ENCODE measurements at places on chromosomes 3 and 15.

GRCh38 chr15:71654042-71654719 is 156.2 kb upstream of the NR2E3 start:
- no peaks in the 10 kb centered on the region for H3K4me1 ChIP-seq
- DNase-seq: no peak
- H3K27ac ChIP-seq: no peak overlapping the region
- no peak overlapping the region for H3K4me3 ChIP-seq
- no peaks in the 10 kb centered on the region for H3K36me3 ChIP-seq

- no peak overlapping the region for H3K27ac ChIP-seq
- peaks cover 31% of the 10 kb centered on the region for H3K27me3 ChIP-seq
- no peak for DNase-seq
- H3K4me3 ChIP-seq: peak overlapping the region; percentile 78
- no peaks in the 10 kb centered on the region for H3K36me3 ChIP-seq
Measured at GRCh38 chr3:129343643-129344360, 65.1 kb downstream of the HMCES start.

DNA sequence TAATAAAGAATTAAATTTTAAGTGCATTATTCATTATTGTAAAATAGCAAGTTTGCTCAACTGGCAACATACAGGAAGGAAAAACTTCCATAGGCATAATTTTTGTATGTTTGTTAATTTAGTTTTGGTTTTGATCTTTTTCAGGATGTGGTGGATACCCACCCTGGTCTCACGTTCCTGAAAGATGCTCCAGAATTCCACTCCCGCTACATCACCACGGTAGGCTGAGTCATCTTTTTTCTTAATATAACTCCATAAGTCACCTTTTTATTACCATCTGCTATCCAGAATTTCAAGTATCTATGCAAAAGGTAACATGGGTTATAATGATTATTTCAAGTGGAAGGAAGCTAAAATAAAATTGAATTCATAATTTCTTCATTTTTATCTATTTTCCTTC is 104.8 kb downstream of the PPP2R3A start:
- no peaks in the 10 kb centered on the region for H3K27me3 ChIP-seq
- H3K27ac ChIP-seq: no peak overlapping the region
- H3K4me3 ChIP-seq: no peak overlapping the region
- no peak for DNase-seq
- no peaks in the 10 kb centered on the region for H3K36me3 ChIP-seq

DNA sequence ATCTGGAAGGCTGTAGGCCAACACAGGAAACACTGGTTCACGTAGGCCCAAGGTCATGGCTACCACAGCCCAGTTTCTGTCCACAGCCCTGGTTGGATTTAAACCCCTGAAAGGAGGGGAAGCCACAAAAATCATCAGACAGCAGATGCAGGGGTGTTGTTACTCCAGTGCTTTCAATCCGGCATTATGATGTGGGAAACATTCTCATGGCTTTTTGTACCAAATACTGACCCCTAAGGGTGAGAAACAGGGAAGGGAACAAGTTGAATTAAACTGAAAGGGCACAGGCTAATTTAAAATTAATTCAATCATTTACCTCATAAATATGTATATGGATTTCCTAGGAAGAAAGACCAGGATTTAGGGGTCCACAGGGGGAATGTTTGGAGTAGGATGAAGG is 375.6 kb downstream of the CTNNB1 start:
- H3K4me1 ChIP-seq: peaks cover 11% of the 10 kb centered on the region
- no peak overlapping the region for H3K4me3 ChIP-seq
- peaks cover 8% of the 10 kb centered on the region for H3K36me3 ChIP-seq
- H3K27me3 ChIP-seq: no peaks in the 10 kb centered on the region
- no peak for DNase-seq

- H3K36me3 ChIP-seq: peaks cover 8% of the 10 kb centered on the region
- H3K4me3 ChIP-seq: no peak overlapping the region
- DNase-seq: no peak
- H3K27me3 ChIP-seq: no peaks in the 10 kb centered on the region
Measured at GRCh38 chr3:40427045-40427669, 30.0 kb upstream of the RPL14 start.

DNA sequence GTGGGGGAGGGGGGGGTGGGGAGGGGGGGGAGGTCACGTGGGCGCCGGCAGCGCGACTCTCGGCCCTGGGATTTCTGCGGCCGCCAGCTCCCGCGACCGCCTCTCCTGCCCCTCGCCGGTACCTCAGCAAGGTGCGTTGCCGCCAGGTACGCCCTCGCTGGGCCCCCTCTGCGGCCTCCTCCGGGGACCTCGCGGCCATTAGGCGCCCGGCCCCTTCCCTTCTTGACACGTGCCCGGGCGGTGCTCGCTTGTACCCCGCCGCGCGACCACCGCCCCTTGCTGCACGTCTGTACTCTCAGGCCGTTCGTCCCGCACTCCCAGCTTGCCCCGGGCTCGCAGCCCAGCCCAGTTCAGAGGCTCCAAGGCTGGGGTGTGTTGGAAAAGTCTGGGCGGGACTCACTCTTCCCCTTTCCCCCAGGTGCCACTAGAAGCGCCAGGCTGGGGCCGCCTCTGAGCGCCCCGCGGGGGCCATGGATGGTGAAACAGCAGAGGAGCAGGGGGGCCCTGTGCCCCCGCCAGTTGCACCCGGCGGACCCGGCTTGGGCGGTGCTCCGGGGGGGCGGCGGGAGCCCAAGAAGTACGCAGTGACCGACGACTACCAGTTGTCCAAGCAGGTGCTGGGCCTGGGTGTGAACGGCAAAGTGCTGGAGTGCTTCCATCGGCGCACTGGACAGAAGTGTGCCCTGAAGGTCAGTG is at the start of gene MAPKAPK3:
Gene MAPKAPK3 (plus strand): TSS at position 56 of the 696 bp plus-strand sequence. CDS start 415 bp downstream, at position 471.
- H3K36me3 ChIP-seq: peaks cover 15% of the 10 kb centered on the region
- H3K27me3 ChIP-seq: no peaks in the 10 kb centered on the region
- peak within 1 kb of the TSS; percentile 94 for H3K27ac ChIP-seq
- peaks cover 50% of the 10 kb centered on the region for H3K4me1 ChIP-seq

GRCh38 chr3:27085829-27086730 is 283.1 kb downstream of the NEK10 start:
- no peak overlapping the region for H3K4me3 ChIP-seq
- no peaks in the 10 kb centered on the region for H3K36me3 ChIP-seq
- DNase-seq: no peak
- H3K27ac ChIP-seq: no peak overlapping the region
- peaks cover 4% of the 10 kb centered on the region for H3K27me3 ChIP-seq

GRCh38 chr3:127781411-127782001 is 40.8 kb downstream of the MGLL start:
- H3K27ac ChIP-seq: no peak overlapping the region
- H3K27me3 ChIP-seq: peaks cover 7% of the 10 kb centered on the region
- no peak overlapping the region for H3K4me3 ChIP-seq

DNA sequence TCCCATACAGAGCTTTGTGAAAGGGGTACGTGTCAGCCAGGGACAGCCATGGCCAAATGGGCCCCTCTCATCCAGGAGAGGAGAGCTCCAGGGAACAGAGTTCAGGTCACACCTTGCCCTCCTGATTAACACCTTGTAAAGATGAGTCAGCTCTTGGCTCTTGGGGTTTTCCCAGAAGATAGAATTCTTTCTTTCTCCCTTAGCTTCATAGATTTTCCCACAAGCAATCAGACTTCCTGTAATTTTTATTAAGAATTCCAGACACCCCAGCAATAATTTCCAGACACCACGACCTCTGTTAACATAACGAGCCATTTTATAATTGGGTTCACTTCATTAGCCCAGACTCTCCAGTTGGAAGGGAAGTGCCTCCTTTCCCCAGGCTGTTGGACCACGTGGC is 86.4 kb downstream of the LRTM1 start:
- peaks cover 5% of the 10 kb centered on the region for H3K27me3 ChIP-seq
- H3K27ac ChIP-seq: no peak overlapping the region
- no peak overlapping the region for H3K4me3 ChIP-seq
- DNase-seq: no peak
- no peaks in the 10 kb centered on the region for H3K4me1 ChIP-seq

- no peaks in the 10 kb centered on the region for H3K36me3 ChIP-seq
- DNase-seq: no peak
- no peak overlapping the region for H3K4me3 ChIP-seq
- H3K27ac ChIP-seq: no peak overlapping the region
- no peaks in the 10 kb centered on the region for H3K27me3 ChIP-seq
Measured at GRCh38 chr15:26144836-26145235, 281.7 kb upstream of the ATP10A start.

- peaks cover 20% of the 10 kb centered on the region for H3K36me3 ChIP-seq
- H3K27ac ChIP-seq: peak overlapping the region; percentile 25
- H3K4me3 ChIP-seq: no peak overlapping the region
Measured at GRCh38 chr3:52469001-52469400, 13.6 kb downstream of the NISCH start.

DNA sequence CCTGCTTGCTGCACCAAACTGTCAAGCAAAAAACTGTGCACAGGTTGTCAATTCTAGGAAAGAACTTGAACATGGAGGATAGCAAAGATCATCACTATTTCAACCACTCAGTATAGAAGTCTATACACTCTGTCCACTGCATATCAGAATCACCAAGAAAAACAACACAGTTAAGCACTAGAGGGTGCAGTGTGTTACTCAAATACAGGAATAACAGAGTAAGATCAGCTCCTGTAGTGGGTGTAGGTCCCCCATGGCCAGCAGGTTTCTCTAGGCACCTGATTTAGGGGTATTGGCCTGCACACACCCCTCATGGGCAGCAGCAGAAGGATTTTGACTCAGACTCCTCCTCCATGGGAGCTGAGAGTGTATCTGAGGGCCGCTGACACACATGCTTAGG is 464.1 kb downstream of the EPHA6 start:
- no peaks in the 10 kb centered on the region for H3K4me1 ChIP-seq
- no peaks in the 10 kb centered on the region for H3K27me3 ChIP-seq
- DNase-seq: no peak
- H3K36me3 ChIP-seq: no peaks in the 10 kb centered on the region

GRCh38 chr15:37037850-37038715 is 62.3 kb downstream of the MEIS2 start:
- no peaks in the 10 kb centered on the region for H3K4me1 ChIP-seq
- H3K27ac ChIP-seq: no peak overlapping the region
- no peak overlapping the region for H3K4me3 ChIP-seq
- H3K36me3 ChIP-seq: no peaks in the 10 kb centered on the region

DNA sequence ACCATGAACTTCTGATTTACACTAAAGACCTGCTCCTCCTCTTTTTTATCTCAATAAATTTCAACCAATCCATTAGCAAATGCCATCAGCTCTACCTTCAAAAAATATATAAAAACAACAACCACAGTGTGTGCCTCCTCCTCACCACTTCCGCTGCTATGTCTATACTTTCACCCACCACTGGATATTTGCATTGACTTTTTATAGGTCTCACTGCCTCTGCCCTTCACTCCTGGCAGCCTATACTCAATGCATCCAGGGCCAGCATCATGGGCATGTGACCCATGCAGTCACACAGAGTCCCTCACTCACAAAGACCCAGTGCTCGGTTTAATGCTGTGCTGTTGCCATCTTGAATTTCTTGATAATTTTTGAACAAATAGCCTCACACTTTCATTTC is 53.5 kb upstream of the CCDC54 start:
- no peak overlapping the region for H3K27ac ChIP-seq
- H3K4me1 ChIP-seq: no peaks in the 10 kb centered on the region
- H3K36me3 ChIP-seq: no peaks in the 10 kb centered on the region
- DNase-seq: no peak
- no peaks in the 10 kb centered on the region for H3K27me3 ChIP-seq

- no peak overlapping the region for H3K4me3 ChIP-seq
- no peak overlapping the region for H3K27ac ChIP-seq
- no peak for DNase-seq
- no peaks in the 10 kb centered on the region for H3K36me3 ChIP-seq
- peaks cover 7% of the 10 kb centered on the region for H3K4me1 ChIP-seq
- H3K27me3 ChIP-seq: peaks cover 7% of the 10 kb centered on the region
Measured at GRCh38 chr3:43211681-43212080, 74.7 kb upstream of the SNRK start.

GRCh38 chr15:51737522-51738305 is at the start of gene LYSMD2:
LYSMD2 (minus strand) TSS chr15:51737655; CDS start chr15:51737622, 33 bp downstream.
- H3K4me3 ChIP-seq: peak within 1 kb of the TSS; percentile 88
- no peaks in the 10 kb centered on the region for H3K27me3 ChIP-seq
- H3K36me3 ChIP-seq: peaks cover 12% of the 10 kb centered on the region
- H3K27ac ChIP-seq: peak within 1 kb of the TSS; percentile 91
- peaks cover 35% of the 10 kb centered on the region for H3K4me1 ChIP-seq
- DNase-seq: peak; percentile 54

DNA sequence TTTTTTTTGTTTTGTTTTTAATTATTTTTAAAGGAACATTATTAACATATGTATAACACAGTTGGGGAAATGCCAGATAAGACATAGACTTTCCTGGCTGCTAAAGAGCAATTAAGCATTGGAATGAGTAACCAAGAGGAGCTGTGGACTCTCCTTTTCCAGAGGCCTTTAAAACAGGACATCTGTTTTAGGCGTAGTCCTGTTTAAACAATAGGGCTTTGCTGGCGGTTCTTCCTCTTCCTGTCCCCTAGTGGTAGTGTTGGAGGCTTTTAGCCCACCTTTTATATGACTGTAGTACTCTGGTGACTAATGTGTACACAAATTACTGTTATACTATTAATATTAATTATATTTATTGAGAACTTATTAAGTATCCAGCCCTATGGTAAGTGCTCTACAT is 81.9 kb downstream of the PPARG start:
- H3K27ac ChIP-seq: no peak overlapping the region
- peaks cover 31% of the 10 kb centered on the region for H3K27me3 ChIP-seq
- no peak for DNase-seq
- H3K4me3 ChIP-seq: no peak overlapping the region
- no peaks in the 10 kb centered on the region for H3K36me3 ChIP-seq

- H3K4me1 ChIP-seq: peaks cover 49% of the 10 kb centered on the region
- H3K36me3 ChIP-seq: peaks cover 52% of the 10 kb centered on the region
- no peaks in the 10 kb centered on the region for H3K27me3 ChIP-seq
- H3K27ac ChIP-seq: peak overlapping the region; percentile 76
- H3K4me3 ChIP-seq: no peak overlapping the region
Measured at GRCh38 chr3:51389423-51390183, 1.5 kb upstream of the RBM15B start.

GRCh38 chr3:127749361-127749760 is 73.0 kb downstream of the MGLL start:
- peak overlapping the region; percentile 37 for H3K4me3 ChIP-seq
- H3K36me3 ChIP-seq: peaks cover 69% of the 10 kb centered on the region
- no peak for DNase-seq
- no peaks in the 10 kb centered on the region for H3K27me3 ChIP-seq

DNA sequence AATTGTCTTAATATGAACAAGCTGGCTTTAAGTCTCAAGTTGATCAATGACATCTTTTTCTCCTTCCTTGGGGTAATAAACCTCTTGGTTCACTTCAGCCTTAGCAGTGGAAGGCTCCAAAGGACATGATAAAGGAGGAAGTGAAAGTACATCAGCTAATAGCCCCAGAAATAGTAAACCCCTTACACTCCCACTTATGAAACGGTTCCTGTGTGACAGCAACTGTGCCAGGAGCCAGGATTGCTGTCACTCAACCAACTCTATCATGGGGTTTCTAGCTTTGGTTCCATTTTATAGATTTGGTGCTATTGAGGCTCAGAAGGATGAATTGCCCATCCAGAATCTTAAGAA is 216.7 kb downstream of the ABHD5 start:
- peaks cover 22% of the 10 kb centered on the region for H3K4me1 ChIP-seq
- H3K27ac ChIP-seq: peak overlapping the region; percentile 78
- H3K36me3 ChIP-seq: no peaks in the 10 kb centered on the region
- no peak overlapping the region for H3K4me3 ChIP-seq
- no peak for DNase-seq

- no peaks in the 10 kb centered on the region for H3K36me3 ChIP-seq
- no peaks in the 10 kb centered on the region for H3K4me1 ChIP-seq
- DNase-seq: no peak
- H3K27me3 ChIP-seq: no peaks in the 10 kb centered on the region
- no peak overlapping the region for H3K4me3 ChIP-seq
- H3K27ac ChIP-seq: no peak overlapping the region
Measured at GRCh38 chr3:153744889-153745288, 376.3 kb upstream of the ARHGEF26 start.

- no peak for DNase-seq
- peaks cover 2% of the 10 kb centered on the region for H3K4me1 ChIP-seq
- H3K27me3 ChIP-seq: peaks cover 11% of the 10 kb centered on the region
- peaks cover 3% of the 10 kb centered on the region for H3K36me3 ChIP-seq
Measured at GRCh38 chr3:185988816-185989175, 51.0 kb upstream of the TRA2B start.

Measured in stimulated activated naive B cell treated with anti-CD40 and anti-IgM and Interleukin-4, amounts not matched to agents 10 μg/mL and 1 μg/mL and 100 μg/mL, for 72 hours (primary cell).